Hematopoietic multipotent progenitor cell treated with erythropoietin and hydrocortisone succinate and interleukin-3 and kit ligand, for 17 days (in vitro differentiated cells): ENCODE measurements at places on chromosomes 1 and 21.
A peak's percentile ranks its signal among the peaks of the same experiment; 100 is the strongest.

DNA sequence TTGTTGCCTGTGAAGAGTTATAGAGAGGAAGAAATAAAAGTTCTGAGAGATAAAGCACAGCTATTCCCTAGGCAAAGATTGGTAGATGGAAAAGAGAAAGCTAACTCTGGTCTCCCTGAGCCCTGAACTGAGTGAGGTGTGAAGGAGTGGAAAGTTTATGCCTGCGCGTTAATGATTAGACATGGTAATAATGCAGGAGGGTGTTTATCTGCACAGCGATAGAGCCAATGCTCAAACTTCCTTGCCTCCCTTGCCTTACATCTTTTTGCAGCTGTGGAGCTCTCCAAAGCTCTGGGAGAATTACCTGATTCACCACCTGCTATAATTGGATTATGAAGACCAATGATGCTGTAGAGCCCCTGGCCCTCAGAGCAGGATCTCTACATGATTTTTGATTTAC is 32.8 kb upstream of the CHRM3 start:
- no peak for DNase-seq

DNA sequence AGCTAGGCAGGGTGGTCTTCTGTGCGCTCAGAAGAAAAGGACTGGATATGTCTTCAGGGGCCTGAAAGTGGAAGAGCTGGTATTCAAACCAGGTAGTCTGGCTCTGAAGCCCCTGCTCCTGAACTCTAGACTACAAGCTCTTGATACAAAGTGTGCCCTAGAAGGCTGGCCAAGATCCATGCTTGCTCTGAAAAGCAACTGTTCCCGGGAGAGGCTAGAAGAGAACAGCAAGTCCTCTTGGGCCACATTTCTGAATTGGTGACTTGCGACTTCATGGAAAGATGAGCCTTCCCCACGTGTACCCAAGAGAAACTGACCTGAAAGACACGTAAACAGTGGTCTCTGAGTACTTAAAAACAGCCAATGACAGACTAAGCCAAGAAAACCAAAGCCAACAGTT is 123.3 kb upstream of the GRIK3 start:
- no peak for DNase-seq

GRCh38 chr1:74712881-74713280 is 20.0 kb downstream of the CRYZ start:
- DNase-seq, result no peak

DNA sequence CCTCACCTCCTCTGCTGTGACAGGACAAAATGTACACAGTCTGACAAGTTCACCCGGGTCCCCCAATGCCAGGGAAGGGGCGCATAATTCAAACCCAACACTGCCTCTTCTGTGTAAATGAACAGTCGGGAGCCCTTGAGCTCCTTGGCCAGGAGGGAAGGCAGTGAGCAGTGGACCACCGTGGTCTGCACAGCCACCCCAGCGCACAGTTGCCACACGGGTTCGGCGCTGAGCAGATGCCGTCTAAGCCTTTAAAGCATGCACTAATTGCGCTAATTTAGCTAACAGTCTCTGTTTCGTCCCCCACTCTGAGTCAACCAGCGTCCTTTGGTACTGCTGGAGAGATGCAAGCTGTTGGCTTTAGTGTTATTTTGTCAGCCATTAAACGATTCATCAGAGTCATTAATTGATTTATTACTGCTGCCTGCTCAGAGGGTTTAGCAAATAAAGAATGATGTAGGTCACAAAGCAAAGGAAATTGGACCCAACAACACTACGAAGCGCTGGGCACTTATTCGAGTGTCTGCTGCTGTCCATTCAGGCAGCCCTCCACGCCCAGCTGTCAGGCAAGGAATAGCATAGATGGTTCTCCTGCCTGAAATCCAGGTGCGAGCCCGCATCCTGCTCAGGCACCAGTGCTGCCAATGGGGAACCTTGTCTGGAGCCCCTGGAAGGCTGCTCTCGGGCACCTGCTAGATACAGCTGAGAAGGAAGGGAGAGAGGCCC is 91.5 kb downstream of the MRPL37 start:
- DNase-seq, result no peak

DNA sequence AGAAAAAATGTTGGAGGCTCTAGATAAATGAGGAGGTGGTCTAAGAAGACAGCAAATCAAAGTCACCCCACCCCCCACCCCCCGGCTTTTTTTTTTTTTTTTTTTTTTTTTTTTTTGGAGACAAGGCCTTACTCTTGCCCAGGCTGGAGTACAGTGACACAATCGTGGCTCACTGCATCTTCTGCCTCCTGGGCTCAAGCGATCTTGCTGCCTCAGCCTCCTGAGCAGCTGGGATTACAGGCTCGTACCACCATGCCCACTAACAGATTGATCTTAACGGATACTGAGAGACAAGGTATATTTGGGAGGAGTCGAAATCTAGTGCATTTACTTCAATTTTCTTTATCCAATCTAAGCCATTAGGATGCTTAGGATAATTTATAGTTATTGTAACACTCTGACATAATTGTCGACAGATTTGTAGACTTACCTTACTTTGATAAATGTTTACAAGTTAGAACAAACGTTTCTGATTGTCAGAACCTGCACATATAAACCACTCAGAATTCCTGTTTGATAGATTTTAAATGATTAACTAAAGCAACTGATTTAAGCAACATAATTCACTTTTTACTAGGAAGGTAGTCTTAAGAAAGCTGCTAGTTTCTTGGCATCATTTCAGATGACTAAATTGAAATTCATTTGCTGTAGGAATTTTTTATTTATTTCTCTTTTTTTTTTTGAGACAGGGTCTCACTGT is 33.7 kb upstream of the NBL1 start:
- DNase-seq, result no peak

DNA sequence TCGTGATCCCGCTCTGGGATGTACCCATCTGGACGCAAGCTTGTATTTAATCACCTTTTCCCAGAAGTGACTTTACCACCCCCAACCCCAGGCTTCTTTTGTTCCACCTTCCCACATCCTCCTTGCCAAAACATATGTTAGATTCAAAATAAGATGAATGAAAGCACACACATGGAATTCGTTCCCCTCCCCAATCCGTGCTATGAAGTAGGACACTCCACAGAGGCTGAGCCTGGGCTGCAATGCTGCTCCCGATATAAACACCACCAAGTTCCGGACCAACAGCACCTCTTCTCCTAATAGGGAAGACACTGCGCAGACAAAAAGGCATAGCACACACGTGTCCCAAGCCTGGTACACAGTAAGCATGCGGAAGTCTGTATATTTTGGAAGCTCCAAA is 86.1 kb downstream of the CLSTN1 start:
- no peak for DNase-seq

DNA sequence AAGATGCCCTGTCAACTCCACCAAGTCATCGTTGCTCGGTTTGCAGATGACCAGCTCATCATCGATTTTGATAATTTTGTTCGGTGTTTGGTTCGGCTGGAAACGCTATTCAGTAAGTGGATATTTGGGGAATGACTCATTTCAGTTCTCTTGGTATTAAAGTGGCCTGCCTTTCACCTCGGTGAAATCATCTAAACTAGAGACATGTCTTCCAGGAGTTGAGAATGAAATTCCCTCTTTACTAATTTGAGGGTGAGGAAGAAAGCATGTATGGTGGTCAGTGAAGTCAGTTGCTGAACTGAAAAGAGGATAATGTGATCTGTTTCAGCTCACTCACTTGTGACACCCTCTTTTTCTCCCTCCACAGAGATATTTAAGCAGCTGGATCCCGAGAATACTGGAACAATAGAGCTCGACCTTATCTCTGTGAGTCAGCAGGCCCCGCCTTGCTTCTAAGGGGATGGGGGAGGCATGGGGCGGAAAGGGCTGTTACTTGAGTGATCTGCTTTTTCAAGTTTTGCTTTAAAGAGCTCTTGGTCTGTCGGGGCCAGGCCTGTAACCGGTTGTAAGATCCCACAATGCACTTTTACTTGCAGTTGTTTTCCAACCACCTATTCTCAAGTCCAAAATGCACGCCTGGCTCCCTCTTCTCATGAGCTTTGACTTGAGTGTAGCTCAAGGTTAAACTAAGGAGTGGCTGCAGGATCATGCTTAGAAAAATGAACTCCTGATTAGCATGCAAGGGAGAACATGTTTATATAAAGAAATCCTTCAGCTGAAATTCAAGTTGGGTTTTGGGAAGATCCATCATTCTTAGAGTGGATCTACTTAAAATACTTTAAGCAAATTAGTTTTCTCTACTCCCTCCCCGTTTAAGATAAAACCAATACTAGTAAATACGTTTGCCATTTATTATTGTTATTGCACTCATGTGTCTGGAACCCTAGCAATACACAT is 59.8 kb downstream of the CAPN2 start:
- peak; percentile 21 for DNase-seq

DNA sequence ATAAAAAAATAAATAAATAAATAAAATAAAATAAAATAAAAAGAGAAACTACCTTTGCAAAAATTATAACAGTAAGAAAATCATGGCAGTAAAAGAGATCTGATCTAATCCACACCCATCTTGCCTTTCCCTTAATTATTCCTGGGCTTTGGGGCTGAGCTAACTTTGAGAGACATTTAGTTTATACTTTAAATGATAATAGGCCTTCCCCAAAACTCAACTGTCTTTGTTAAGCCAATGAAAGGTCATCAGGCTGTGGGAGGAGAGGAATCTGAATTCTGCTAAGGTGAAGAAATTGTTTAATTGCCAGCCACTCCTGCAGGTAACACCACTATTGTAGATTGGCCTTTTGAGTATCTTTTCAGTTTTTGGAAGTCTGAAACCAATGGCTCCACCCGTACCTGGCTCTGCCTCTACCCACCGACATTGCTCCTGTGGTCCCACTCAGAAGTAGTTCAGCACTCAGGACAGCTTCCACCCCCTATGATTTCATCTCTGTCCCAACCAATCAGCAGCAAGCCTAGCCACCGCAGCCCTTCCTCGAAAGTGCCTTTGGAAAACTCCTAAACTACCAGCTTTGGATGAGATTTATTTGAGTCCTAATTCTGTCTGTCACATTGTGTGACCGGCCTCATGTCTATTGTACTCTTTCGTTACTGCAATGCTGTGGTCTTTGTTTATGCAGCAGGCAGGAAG is 23.0 kb upstream of the PNRC2 start:
- DNase-seq, result no peak

GRCh38 chr1:25795211-25795610 is 4.8 kb upstream of the SELENON start:
- no peak for DNase-seq

DNA sequence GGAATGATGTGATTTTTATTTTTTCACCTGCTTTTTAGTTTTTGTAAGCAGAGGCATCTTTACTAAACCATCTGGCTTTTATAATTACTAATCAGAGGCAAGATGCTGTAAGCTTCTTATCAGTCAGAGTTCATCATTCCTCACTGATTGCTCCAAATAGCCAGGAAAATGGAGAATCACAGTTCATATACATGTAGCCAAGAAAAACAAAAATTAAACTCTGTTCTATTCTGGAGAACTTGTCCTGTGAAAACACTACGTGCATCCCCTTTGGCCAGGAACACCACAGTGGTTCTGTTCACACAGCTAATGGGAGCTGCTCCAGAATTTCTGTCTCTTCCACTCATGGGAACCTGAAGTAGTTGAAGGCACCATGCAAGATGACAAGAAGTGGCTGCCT is 725.5 kb upstream of the CHRM3 start:
- DNase-seq, result no peak

DNA sequence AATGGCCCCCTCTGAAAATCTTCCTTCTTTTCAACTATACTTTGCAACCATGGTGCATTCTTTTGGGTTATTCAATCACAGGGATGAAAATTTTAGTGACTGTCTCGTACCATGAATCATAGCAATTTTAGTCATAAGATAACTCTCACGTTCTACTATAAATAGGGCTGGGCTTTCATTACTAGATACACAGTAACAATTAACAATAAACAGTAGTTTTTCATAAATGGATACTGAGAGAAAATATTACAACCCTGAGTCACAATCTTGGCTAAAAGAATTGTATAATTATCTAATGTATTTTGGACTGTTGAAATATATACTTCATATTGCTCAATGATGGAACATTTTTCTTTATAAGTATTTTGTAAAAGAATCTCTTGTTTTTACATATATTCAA is 96.1 kb downstream of the TEX35 start:
- no peak for DNase-seq

DNA sequence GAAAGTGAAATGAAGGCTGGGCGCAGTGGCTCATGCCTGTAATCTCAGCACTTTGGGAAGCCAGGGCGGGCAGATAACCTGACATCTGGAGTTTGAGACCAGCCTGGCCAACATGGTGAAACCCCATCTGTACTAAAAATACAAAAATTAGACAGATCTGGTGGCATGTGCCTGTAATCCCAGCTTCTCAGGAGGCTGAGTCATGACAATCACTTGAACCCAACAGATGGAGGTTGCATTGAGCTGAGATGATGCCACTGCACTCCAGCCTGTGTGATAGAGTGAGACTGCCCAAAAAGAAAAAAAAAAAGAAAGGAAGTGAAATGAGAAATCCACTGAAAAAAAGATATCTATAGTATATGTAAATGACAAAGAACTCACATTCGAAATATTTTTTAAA is 439.9 kb downstream of the DISC1 start:
- no peak for DNase-seq

DNA sequence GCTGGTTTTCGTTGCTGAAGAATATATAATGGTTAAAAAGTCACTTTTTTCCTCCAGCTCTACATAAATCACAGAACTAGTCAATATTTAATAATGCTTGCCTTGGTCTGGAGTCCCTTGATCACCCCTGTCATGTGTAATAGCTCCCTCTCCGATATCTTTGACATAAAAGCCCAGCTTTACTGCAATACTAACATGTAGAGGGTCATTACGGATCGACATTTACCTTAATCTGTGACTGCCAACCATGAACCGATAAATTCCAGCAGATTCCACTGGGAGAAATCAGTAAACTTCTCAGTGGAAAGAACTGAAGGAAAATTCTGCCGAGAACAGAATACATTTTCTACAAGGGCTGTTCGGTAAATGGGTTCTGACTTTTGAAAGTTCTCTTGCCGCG is 396.5 kb downstream of the KCTD3 start:
- DNase-seq, result no peak

- peak; percentile 47 for DNase-seq
Observed at GRCh38 chr1:119859647-119860046, 36.7 kb downstream of the ADAM30 start.

DNA sequence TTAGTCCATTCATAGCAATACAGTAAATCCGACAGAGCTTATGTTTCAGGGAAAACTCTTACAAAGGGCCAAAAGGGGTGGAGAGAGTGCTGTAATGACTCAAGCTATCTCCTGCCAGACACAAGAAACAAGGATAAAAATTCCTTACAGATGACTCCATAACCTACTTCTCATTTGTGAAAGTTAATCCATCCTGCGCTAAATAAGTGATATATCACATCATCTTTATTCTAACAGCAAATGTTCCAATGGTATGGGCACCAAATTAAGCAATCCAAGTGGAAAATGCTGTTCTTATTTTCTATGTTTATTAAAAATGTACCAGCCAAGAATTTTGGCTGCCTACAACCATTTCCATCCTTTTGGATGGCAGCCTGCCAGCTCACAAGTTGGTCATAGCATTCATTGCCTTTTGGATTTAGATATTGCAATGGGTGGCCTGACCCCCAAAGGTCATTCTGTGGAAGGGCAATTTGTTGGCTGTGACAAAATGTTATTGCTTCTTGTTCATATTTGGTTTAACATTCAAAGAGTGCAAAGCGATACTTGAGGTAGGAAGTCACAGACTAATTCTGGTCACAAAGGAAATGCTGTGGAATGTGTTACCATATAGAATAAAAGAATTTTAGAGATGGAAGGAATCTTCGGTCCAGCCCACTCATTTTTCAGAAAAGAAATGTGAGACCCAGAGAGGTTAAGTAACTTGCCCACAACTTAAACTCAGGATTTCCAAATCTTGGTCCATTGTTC is 2.8 kb upstream of the ENAH start:
- DNase-seq, result no peak

GRCh38 chr21:24183077-24183476 is 1424.2 kb downstream of the MRPL39 start:
- DNase-seq, result no peak
